ENCODE measurements at places on chromosomes 16 and 17.

GRCh38 chr17:4272213-4272971 lies 8.6 kb upstream of the ANKFY1 start:
- DNase-seq: no peak

- no peak for DNase-seq
Observed at GRCh38 chr17:73906896-73907870, 262.9 kb upstream of the SDK2 start.

GRCh38 chr16:2472885-2473445 lies 1.9 kb downstream of the NTN3 start:
- no peak for DNase-seq

DNA sequence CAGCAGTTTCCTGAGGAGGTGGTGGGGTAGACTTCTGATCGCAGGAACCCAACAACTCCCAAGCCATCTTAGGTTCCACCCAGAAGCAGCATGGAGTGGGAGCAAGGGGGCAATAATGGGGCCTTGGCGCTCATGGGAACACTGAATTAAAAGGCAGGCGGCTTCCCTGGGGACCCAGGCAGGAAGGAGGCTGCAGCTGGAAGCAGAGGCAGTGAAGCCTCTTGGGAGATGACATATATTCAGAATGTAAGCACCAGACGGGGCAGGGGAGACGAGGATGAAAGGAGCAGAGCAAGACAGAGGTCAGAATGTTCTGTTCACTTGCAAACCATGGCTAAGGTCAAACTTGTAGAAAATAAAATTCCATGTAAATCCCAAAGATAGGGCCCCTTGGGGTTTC lies 2.9 kb downstream of the HIGD1B start:
- no peak for DNase-seq

GRCh38 chr17:7356072-7356549 lies 1.2 kb downstream of the TMEM95 start:
- DNase-seq: no peak

DNA sequence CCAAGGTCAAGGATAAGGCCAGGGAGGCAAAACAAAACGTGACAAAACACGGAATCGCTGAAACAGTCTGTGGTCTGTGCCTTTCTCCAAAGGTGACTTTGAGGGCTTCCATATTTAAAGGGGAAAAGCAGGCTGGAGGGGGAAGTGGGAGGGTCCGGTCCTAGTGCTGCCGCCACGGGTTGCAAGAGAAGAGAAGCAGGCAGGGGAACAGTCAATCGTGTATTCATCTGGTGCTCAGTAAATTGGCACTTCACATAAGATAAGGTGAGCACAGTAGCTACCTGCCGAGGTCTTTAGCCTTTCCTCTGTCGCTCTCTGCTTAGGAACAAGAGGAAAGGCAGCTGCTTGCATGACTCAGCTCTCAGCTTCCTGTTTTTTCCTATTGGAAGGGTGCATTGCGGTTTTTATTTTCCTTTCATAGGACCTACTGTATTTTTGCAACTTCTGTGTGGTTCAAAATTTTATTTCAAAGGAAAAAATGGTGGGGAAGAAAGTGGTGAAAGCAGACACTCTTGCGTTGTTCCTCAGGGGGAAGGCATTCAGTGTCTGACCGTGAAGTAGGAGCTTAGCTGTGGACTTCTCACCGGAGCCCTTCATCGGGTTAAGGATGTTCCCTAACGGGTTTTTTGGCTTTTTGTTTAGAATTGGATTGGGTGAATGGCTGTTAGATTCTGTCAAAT lies 7.1 kb upstream of the LGALS3BP start:
- DNase-seq: no peak

GRCh38 chr17:75637551-75637950 lies 4.3 kb downstream of the SMIM5 start:
- DNase-seq: no peak

GRCh38 chr17:41844971-41845370 lies 7.3 kb downstream of the KLHL10 start:
- no peak for DNase-seq
